ENCODE measurements at places on chromosomes 1 and 21.

GRCh38 chr21:42857216-42857615 is 22.1 kb downstream of the WDR4 start:
- no peak for DNase-seq

DNA sequence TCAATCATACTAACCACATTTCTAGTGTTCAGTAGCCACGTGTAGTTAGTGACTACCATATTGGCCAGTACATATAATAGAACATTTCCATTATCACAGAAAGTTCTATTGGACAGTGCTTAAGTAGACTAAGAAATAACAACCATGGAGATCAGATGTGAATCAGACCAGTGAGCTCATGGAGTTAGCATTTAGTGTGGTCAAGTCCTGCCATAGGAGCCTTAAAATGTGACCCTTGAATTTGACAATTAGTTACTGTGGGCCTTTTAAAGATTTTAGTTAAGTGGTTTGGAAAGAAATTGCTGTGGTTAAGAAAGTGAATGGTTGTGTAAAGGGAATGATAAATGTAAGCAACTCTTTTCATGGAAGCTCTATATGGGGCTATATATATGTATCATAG is 123.4 kb downstream of the POU2F1 start:
- no peak for DNase-seq

GRCh38 chr1:58774027-58774426 is 9.8 kb downstream of the JUN start:
- DNase-seq, result no peak

- no peak for DNase-seq
Measured at GRCh38 chr1:185608177-185608576, 126.0 kb upstream of the HMCN1 start.

DNA sequence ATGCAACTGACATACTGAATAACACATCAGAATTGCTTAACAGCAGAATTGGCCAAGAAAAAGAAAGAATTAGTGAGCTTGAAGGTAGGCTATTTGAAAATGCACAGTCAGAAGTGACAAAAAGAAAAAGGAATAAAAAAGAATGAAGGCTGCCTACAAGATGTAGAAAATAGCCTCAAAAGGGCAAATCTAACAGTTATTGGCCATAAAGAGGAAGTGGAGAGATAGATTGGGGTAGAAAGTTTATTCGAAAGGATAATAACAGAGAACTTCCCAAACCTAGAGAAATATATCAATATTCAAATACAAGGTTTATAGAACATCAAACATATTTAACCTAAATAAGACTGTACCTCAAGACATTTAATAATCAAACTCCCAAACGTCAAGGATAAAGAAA is 67.5 kb downstream of the ATP6V1G3 start:
- no peak for DNase-seq

DNA sequence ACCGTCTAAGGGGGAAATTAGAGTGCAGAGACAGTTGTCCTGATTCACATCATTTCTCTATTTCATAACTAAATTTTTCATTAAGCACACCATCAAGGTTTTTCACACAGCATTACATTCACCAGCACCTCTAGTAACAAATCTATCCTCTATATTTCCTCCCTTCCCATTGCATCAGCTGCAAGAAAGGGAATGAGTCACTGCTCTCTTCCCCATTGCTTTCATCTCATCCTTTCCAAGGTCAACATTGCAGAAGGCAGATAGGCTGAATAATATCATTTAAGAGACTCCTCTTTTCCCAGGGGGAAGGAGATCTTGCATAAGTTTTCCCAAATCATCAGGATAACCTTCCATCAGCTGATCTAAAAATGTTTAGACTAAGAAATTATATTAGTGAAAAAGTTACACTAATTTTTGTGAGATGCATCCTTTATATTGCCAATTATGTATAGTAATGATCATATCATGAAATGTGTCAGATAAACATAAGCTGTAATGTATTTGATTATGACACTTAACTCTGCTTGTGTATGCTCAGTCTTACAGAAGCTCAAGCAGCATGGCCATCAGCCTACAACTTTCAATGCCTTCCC is 4.3 kb downstream of the INTS7 start:
- no peak for DNase-seq

- DNase-seq, result no peak
Measured at GRCh38 chr1:58749646-58750045, 34.2 kb downstream of the JUN start.

- no peak for DNase-seq
Measured at GRCh38 chr1:228372183-228373003, 34.2 kb downstream of the TRIM11 start.

- DNase-seq, result no peak
Measured at GRCh38 chr1:73947009-73947408, 251.0 kb downstream of the LRRIQ3 start.

- no peak for DNase-seq
Measured at GRCh38 chr1:28915031-28915895, 894 bp downstream of the EPB41 start.

- no peak for DNase-seq
Measured at GRCh38 chr1:147641695-147642592, 28.4 kb downstream of the ACP6 start.

DNA sequence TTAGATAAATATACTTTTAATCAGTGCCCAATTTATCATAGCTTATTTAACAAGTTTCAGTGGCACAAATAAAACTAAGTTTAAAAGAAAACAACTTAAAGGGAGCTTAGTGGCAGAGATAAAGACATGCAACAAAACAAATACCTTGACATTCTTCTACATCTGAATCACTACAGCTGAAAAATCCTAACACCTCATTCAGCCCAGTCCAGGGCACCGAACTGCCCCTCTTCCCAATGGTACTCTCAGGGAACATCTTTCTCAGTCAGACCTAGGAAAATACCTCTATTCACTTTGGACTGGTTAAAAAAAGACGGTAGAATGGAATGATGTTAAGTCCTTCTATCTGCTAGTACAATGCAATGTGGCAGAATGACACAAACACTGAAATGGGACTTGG is 8.3 kb downstream of the OTUD7B start:
- DNase-seq, result no peak

GRCh38 chr1:78340006-78340405 is 150.8 kb upstream of the PTGFR start:
- no peak for DNase-seq

All from SIG-M5 (cell line).